ENCODE measurements at places on chromosomes 2 and 18. TPM values are rescaled to one million over a fixed set of nuclear protein-coding genes. Genes with fewer than 3 reads are reported as not detected.

DNA sequence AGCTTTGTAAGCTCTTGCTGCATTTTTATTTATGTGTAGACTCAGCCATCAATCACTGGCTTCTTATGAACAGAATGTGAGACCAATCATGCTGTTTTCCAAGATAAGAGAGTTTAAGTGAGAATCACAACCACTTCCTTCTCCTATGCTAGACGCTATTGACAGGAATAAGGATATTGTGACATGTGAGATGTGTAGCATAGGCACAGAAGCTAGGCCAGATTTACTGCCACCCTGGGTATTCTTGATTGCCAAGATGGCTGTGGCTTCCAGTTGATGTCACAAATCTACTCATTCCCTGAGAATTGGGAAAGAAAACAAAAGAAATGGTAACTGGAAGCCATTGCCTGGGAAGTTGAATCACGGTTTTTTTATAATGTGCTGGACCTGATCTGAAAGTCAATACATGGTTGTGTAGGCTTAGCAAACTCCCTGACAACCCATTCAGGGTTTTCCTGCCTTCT lies 49.9 kb downstream of the RAB27B start:
- DNase-seq, result no peak

DNA sequence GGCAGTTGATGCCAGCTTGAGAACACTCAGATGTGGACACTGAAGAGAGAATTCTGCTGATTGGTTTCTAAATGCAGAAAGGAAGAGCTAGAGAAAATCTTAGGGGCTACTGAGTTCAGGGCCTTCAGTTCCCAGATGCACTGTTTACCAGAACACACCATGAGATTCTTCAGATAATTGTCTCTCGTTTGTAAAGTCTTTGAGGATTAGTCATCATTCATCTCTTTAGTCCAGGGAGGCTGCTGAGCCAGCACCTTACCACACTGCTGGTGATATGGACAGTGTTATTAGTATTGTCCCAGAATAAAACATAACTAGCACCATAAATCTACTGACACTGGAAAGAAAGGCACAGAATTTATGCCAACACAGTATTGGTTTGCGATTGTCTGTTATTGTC lies 690.8 kb upstream of the CELF4 start:
- no peak for DNase-seq

- DNase-seq, result peak; percentile 38
Measured at GRCh38 chr2:70340761-70341476, 39.1 kb upstream of the FAM136A start.

DNA sequence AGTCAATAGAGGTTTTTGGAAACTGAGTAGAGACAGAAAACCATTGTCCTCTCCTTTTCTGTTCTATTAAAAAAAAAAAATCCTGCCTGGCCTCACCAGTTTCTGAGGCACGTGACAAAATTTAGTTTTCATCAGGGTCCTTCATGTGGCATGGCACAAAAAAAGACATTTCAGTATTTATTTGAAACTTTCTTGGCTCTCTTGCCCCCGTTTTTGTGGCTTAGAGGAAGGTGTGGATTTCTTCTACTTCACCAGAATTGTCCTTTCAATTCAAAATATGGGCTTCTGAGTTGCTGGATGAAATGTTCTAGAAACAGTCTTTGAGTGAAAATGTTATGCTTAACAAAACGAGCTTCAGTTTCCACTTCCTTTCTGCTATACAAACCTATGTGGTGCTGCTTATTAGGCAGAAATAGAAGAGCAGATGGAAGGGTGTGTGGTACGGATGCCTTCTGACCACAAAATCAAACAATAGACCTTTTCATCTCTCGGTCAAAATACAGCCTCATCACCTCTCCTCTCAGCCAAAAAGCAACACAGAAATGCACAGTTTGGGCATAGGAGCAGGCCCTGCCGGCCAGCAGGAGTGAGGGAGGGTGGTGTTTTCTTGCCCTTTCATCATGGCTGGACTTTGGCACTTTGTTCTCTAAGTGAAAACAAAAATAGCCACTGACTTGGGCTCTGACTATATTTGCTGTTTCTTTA lies 89.2 kb downstream of the SH3RF3 start:
- no peak for DNase-seq

- no peak for DNase-seq
Measured at GRCh38 chr2:137935591-137935990, 28.7 kb upstream of the HNMT start.

- DNase-seq, result no peak
Measured at GRCh38 chr2:43488737-43489136, 107.1 kb downstream of the THADA start.

DNA sequence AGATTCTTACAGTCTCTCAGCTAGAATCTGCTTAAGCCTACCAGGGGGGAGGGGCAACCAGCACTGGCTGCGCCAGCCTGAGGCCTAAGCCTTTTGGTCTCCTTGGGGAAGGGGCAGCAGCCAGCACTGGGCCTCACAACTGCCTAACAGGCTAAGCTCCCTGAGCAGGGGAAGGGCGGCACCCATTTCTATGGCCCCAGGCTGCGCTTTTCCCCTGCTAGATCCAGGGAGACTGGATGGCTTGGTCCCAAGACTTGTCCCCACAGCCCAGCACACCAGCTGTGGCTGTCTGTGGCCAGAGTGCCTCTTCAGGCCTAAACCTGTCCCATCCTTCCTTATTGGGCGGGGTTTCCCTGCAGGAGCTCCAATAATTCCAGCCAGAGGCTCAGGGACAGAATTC lies 1230.3 kb upstream of the CRIM1 start:
- no peak for DNase-seq

DNA sequence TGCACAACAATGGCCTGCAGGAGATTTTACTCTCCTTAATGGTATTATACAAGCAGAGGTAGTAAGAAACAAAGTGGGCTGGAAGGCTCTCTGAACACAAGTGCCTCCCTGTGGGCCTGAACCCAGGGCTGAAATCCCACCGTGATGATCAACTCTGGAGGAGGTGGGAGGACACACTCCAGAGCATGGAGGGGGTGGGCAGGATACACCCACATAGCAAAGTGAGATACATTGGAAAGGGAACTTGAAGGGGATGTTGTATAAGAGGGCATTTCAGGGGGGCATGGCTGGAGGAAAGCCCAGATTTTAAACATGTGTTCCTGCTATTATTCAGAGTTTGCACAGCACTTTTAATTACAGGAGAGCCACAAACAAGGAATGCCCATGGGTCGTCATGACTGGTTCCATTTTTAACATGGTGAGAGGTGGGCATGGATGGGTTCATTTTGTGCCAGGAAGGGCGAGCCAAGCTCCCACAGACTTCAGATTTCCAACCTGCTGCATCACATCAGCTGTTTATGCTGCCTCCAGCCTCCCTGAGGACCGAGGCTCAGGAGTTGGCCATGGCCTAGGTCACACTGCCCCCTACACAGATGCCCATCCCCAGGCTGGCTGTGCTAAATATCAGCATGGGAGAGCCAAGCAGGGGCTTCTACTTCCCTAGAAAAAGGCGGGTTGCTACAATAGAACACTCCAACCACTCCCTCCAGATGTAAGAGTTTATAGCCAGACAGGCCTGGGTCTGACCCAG lies 416.2 kb upstream of the ID2 start:
- no peak for DNase-seq

GRCh38 chr18:58998401-58999203 lies 133.9 kb downstream of the ZNF532 start:
- no peak for DNase-seq

DNA sequence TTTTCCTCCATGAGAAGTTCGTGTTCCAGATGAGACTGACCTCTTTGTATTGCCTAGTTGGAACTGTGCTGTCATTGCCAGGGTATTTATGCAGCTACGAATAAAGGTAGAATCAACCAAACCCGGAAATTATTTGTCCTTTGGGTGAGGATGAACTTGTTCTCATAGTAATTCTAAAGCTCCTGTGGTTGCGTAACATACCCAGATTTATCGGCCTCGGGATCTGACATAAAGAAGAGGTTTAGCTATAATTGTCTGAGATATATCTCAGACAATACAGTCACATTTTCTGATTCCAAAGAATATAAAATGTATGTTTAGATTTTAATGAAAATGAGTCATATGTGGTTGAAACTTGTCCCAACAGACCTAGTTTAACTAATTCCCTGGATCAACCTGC lies 628.7 kb upstream of the LINC00305 start:
- DNase-seq, result no peak

DNA sequence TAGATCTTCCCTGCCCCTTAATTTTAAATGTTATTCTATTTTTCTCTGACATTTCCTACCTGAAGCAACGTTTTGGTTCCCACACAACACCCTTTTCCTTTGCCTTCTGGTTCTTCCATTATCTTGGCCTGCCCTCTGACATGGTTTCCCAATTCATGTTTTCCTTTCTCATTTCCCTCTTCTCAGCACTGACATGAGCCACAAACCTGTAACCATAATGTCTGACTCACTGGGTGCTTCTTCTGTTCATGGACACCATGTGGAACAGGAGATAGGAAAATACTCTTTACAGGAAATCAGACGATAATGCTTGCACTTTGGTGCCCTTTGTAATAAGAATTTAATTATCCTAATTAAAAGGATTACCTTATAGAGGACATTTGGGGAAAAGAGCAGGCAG lies 142.0 kb downstream of the ZEB2 start:
- no peak for DNase-seq

DNA sequence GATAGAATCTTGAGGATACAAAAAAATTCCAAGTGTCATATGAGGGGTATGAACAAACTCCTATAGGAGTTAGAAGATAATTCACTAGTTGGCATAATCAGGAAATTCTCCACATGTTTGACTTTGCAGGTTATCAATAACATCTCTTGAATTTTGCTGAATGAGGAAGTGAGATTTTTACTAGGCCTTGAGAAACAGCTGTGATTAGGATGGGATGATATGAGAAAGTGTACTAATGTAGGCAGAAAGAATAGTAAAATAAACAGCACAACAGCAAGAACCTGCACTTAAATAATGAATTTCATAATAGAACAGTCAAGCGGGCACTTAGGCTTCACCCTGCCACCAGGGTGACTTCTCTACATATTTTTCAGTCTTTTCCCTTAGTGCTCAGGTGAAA lies 570.8 kb upstream of the CRIM1 start:
- no peak for DNase-seq

GRCh38 chr2:144511937-144512336 lies 8.0 kb downstream of the ZEB2 start:
- no peak for DNase-seq

The DUSP2 gene
- 202 TPM for total RNA-seq

The EFHD1 gene
- 0.29 TPM for total RNA-seq
